Kidney (tissue), 22 donors: ENCODE measurements at places on chromosomes 16 and 17.
A peak's percentile ranks its signal among the peaks of the same experiment; 100 is the strongest.

- H3K27me3 ChIP-seq, result no peaks in the 10 kb centered on the region
- H3K4me1 ChIP-seq, result no peaks in the 10 kb centered on the region
- no peak overlapping the region for H3K4me3 ChIP-seq
- DNase-seq, result no peak
Measured at GRCh38 chr16:62058412-62058811, 22.2 kb upstream of the CDH8 start.

DNA sequence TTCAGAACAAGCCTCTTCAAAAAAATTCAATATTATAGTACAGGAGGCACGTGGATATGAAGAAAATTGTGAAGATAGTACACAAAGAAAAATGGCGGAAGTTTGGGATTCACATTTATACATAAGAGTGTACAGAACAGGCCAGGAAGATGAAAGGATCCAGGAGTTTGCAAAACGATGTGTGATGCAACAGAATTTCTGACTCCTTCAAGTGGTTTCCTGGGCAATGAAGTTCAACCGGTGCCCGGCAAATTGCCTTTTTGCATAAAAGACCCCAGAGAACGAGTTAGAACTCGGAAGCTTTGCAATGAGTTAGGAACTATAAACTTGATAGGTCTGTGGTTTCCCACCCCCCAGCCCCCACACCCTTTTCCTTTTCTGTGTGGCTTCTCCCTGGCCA is 189.1 kb downstream of the SALL1 start:
- no peak overlapping the region for H3K4me3 ChIP-seq
- no peak overlapping the region for H3K27ac ChIP-seq
- H3K27me3 ChIP-seq, result no peaks in the 10 kb centered on the region
- H3K36me3 ChIP-seq, result no peaks in the 10 kb centered on the region
- H3K4me1 ChIP-seq, result peaks cover 15% of the 10 kb centered on the region
- no peak for DNase-seq

DNA sequence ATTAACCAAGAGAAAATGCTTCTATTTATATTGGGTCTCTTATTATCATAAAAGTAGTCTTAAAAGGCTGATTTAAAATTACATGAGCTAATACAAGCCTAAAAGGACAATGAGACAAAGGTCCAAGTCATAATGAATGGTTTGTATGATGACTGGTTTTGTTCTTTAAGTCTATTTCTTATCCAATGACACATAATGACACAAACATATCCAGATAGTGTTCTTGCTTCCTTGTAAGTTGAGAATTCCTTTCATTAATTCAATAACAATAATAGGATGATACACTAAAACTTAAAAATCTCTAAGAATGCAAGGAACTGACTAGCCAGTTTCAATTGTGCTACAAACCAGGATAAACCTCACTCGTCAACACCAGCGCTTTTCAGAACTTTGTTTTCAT is 244.1 kb downstream of the CEP112 start:
- no peak overlapping the region for H3K27ac ChIP-seq
- no peaks in the 10 kb centered on the region for H3K36me3 ChIP-seq
- no peak overlapping the region for H3K4me3 ChIP-seq
- H3K4me1 ChIP-seq, result no peaks in the 10 kb centered on the region
- DNase-seq, result no peak

DNA sequence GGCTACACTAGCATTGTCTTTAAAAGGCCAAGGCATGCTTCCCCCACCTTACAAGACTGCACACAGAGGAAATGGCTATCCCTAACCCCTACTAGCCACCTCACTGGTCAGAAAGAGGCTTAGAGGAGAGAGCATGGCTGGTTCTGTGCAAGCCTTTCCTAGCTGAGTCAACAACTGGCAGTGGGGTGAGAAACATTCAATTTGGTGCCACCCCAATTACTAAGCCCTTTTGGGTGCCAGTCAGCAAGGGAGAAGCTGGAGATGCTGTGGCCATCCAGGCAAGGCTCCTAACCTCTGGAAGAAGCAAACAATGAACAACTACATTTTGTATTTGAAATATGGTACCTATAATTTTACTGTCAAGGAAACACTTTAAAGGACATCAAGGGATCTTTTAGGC is 4.7 kb upstream of the KAT7 start:
- H3K27me3 ChIP-seq, result no peaks in the 10 kb centered on the region
- H3K27ac ChIP-seq, result no peak overlapping the region

DNA sequence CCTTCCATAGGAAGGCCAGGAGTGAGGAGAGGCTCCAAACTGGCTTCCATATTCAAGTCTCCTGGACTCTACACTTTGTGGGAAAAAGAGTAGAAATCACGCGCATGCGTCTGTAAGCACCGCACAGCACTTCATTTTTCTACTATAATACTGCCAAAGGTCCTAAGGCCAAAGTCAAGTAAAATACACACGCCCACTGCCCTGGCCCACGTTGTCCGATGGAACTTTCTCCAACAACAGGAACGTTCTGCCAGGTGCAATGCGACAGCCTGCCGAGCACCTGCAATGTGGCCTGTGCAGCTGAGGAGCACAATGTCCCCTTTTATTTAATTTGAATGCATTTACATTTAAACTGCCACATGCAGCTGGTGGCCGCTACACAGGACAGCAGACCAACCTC is 23.5 kb downstream of the DNASE1 start:
- no peak overlapping the region for H3K4me3 ChIP-seq
- H3K36me3 ChIP-seq, result peaks cover 52% of the 10 kb centered on the region
- no peak overlapping the region for H3K27ac ChIP-seq

GRCh38 chr16:86297391-86297790 is 212.9 kb upstream of the FOXF1 start:
- no peak overlapping the region for H3K27ac ChIP-seq
- H3K4me3 ChIP-seq, result no peak overlapping the region
- DNase-seq, result no peak
- H3K27me3 ChIP-seq, result peaks cover 70% of the 10 kb centered on the region
- H3K4me1 ChIP-seq, result no peaks in the 10 kb centered on the region

GRCh38 chr17:67417507-67417906 is 40.4 kb downstream of the PITPNC1 start:
- no peaks in the 10 kb centered on the region for H3K4me1 ChIP-seq
- H3K36me3 ChIP-seq, result no peaks in the 10 kb centered on the region
- no peak for DNase-seq
- H3K27ac ChIP-seq, result no peak overlapping the region

DNA sequence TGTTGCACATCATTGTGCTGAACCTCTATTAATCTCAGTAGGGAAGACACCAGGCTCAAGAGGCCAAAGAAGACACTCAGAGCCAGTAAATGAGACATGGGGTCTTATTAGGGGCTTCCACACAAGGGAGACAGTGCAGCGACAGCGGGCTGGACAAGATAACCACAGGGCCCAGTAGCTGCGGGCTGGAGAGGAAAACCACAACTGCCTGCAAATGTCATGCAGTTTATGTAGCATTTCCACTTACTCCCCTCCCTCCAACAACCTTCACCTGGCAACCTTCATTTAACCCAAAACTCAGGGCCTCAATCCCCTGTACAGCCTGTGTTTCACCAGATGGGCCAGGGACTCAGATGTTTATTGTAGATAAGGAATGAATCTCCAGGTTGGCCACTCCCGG is 185.6 kb downstream of the UTP18 start:
- no peak for DNase-seq
- no peak overlapping the region for H3K27ac ChIP-seq
- H3K36me3 ChIP-seq, result no peaks in the 10 kb centered on the region
- no peak overlapping the region for H3K4me3 ChIP-seq
- no peaks in the 10 kb centered on the region for H3K4me1 ChIP-seq
- no peaks in the 10 kb centered on the region for H3K27me3 ChIP-seq

DNA sequence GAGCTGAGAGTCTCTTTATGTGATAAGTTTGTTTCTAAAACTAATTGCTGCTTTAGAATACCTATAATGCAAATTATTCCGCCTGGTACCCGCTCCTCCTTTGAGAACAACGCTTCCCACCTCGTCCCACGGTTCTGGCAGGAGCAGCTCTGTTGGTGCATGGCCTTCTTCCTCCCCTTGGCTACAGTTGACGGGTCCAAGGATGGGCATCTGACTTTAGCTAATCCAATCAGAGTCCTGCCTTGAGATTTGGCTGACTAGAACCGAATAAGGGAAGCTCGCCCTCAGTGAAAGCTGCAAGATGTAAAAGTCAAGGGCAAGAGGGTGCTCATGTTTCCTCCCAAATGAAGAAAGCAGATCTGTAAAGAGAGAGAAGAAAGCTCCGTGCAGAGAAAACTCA is 481.3 kb downstream of the SLC39A11 start:
- DNase-seq, result no peak
- no peak overlapping the region for H3K27ac ChIP-seq
- no peak overlapping the region for H3K4me3 ChIP-seq
- no peaks in the 10 kb centered on the region for H3K27me3 ChIP-seq
- H3K36me3 ChIP-seq, result no peaks in the 10 kb centered on the region
- H3K4me1 ChIP-seq, result no peaks in the 10 kb centered on the region

DNA sequence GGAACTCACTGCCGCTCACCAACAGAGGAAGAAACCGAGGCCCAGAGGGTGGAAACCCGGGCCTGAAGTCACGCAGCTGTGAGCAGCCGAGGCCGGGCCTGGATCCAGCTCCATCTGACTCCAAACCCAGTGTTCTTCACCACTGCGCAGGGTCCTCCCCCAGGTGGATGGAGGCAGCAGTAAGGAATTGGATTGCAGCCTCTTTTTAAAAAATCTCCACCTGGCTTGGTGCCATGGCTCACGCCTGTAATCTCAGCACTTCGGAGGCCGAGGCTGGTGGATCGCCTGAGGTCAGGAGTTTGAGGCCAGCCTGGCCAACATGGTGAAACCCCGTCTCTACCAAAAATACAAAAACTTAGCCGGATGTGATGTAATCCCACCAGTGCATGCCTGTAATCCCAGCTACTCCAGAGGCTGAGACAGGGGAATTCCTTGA is 177.2 kb downstream of the FOXL1 start:
- no peaks in the 10 kb centered on the region for H3K36me3 ChIP-seq
- H3K27me3 ChIP-seq, result no peaks in the 10 kb centered on the region
- H3K4me1 ChIP-seq, result no peaks in the 10 kb centered on the region
- H3K27ac ChIP-seq, result no peak overlapping the region

- H3K36me3 ChIP-seq, result peaks cover 14% of the 10 kb centered on the region
- no peak for DNase-seq
- H3K4me1 ChIP-seq, result no peaks in the 10 kb centered on the region
- H3K4me3 ChIP-seq, result no peak overlapping the region
- H3K27ac ChIP-seq, result no peak overlapping the region
Measured at GRCh38 chr16:67922221-67922620, 9.4 kb downstream of the CTRL start.

- no peaks in the 10 kb centered on the region for H3K4me1 ChIP-seq
- H3K36me3 ChIP-seq, result no peaks in the 10 kb centered on the region
- no peak overlapping the region for H3K4me3 ChIP-seq
- no peak for DNase-seq
Measured at GRCh38 chr17:68821860-68822696, 133.1 kb downstream of the ABCA8 start.

DNA sequence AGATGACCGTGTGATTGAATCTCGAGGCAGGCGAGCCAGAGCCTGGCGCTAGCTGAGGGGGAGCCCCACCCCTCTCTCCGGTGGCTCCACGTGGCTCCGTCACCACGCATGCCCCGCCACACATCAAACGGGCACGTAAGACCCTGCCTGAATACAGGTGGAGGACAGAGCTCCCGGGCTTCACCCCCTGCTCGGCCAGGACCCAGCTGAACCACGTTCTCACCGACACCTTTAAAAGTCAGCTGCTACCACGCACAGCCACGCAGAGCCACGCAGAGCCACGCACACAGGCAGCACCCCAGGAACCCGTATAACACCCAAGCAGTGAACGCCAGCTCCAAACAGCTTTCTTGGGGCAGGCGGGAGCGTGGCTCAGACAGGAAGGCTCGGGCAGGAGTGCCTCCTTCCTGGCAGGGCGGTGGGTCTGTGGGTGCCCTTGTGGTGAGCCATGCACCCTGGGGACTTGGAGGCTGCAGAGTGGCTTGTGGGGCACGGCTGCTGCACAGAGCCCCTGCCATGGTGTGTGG is 4.4 kb downstream of the TMEM204 start:
- H3K27me3 ChIP-seq, result no peaks in the 10 kb centered on the region
- H3K36me3 ChIP-seq, result no peaks in the 10 kb centered on the region
- no peaks in the 10 kb centered on the region for H3K4me1 ChIP-seq
- no peak overlapping the region for H3K4me3 ChIP-seq
- no peak for DNase-seq

- H3K4me1 ChIP-seq, result no peaks in the 10 kb centered on the region
- H3K4me3 ChIP-seq, result no peak overlapping the region
- DNase-seq, result no peak
- H3K36me3 ChIP-seq, result peaks cover 4% of the 10 kb centered on the region
- H3K27ac ChIP-seq, result no peak overlapping the region
Measured at GRCh38 chr17:64187093-64187895, 57.4 kb upstream of the ERN1 start.

GRCh38 chr16:11224096-11224893 is 31.7 kb downstream of the SOCS1 start:
- no peak overlapping the region for H3K4me3 ChIP-seq
- no peaks in the 10 kb centered on the region for H3K27me3 ChIP-seq
- no peak for DNase-seq

DNA sequence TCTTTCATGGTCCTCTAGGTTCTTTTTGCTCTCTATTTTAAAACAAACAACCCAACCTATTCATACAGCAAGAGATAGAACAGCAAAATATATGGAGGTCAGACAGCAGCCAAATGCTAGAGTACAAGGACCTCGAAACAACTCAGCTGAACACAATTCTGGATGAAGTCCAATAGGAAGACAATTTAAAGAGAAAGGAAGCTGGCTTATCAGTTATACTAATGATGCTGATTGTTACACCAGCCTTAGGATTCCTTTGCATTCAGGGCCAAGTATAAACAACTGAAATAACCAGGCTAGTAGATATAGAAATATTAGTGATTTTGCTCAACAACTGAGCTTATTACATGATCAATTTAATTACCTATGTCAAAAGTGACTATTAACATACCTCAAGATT is 2.5 kb downstream of the SSH2 start:
- no peak overlapping the region for H3K4me3 ChIP-seq
- H3K27ac ChIP-seq, result no peak overlapping the region
- no peaks in the 10 kb centered on the region for H3K36me3 ChIP-seq
- DNase-seq, result no peak

- H3K27ac ChIP-seq, result no peak overlapping the region
- peaks cover 10% of the 10 kb centered on the region for H3K4me1 ChIP-seq
- H3K27me3 ChIP-seq, result no peaks in the 10 kb centered on the region
- no peak overlapping the region for H3K4me3 ChIP-seq
- H3K36me3 ChIP-seq, result no peaks in the 10 kb centered on the region
Measured at GRCh38 chr17:73342541-73343167, 30.9 kb upstream of the CDC42EP4 start.

GRCh38 chr16:2482249-2482648 is 7.3 kb downstream of the TBC1D24 start:
- H3K36me3 ChIP-seq, result no peaks in the 10 kb centered on the region
- DNase-seq, result peak; percentile 38
- H3K27me3 ChIP-seq, result no peaks in the 10 kb centered on the region
- H3K4me1 ChIP-seq, result peaks cover 24% of the 10 kb centered on the region
